Mesothelial cell of epicardium (in vitro differentiated cells): ENCODE measurements at places on chromosomes 13 and 19.

DNA sequence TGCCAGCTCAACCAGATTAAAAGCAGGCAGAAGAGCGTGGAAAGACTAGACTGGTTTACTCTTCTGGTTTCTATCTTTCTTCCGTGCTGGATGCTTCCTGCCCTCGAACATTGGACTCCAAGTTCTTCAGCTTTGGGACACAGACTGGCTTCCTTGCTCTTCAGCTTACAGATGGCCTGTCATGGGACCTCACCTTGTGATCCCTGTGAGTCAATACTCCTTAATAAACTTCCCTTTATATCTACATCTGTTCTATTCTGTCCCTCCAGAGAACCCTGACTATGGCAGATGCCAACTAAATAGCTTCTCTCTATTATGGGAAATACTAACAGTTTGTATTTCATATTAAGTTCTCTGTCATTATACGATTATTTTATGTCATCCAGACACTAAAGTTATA, 609.1 kb downstream of the LMO7 start:
- H3K27me3 ChIP-seq: peaks cover 4% of the 10 kb centered on the region
- DNase-seq: no peak
- no peaks in the 10 kb centered on the region for H3K4me1 ChIP-seq
- no peak overlapping the region for H3K27ac ChIP-seq
- no peak overlapping the region for H3K4me3 ChIP-seq
- H3K36me3 ChIP-seq: no peaks in the 10 kb centered on the region

DNA sequence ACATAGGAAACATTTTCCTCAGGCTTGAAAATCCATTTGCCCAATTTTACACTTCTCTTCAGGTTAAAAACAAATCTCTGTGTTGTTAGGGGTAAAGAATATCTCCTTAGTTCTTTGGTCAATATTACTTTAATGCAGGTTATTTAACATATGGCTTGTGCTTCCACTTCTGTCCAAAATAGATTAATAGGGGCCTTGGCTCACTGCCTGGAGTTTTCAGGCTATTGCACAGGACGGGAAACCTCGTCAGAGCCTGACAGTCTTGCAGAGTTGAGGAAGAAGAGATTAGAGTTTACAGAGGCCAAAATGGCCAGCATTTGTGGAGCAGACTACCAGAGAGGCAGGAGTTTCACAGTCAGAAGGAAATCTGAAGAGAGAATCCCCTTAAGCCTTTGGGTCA, 863.9 kb upstream of the GPC6 start:
- H3K27ac ChIP-seq: peak overlapping the region; percentile 91
- H3K36me3 ChIP-seq: peaks cover 18% of the 10 kb centered on the region
- peak overlapping the region; percentile 24 for H3K4me3 ChIP-seq
- peaks cover 25% of the 10 kb centered on the region for H3K4me1 ChIP-seq
- H3K27me3 ChIP-seq: no peaks in the 10 kb centered on the region

DNA sequence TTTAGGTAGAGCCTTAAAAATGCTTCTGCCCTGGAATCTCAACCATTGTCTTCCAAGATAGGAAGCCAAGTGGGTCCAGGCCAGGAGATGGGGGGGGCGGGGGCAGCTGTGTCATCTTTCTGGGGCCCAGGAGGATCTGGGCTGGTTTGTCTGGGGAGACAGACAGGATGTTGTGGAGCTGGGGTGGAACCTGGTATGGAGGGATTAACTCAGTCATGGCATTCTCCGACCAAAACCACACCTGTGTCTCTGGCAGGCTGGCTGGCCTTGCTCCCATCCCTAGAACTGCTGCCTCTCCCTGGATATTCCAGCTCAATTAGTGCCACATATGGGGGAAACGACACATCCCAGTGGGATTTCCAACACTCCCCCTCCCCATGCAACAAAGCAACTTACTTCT, 2.7 kb upstream of the MAP2K7 start:
- H3K36me3 ChIP-seq: peaks cover 3% of the 10 kb centered on the region
- H3K4me1 ChIP-seq: peaks cover 20% of the 10 kb centered on the region
- H3K4me3 ChIP-seq: no peak overlapping the region
- H3K27ac ChIP-seq: no peak overlapping the region
- no peak for DNase-seq

DNA sequence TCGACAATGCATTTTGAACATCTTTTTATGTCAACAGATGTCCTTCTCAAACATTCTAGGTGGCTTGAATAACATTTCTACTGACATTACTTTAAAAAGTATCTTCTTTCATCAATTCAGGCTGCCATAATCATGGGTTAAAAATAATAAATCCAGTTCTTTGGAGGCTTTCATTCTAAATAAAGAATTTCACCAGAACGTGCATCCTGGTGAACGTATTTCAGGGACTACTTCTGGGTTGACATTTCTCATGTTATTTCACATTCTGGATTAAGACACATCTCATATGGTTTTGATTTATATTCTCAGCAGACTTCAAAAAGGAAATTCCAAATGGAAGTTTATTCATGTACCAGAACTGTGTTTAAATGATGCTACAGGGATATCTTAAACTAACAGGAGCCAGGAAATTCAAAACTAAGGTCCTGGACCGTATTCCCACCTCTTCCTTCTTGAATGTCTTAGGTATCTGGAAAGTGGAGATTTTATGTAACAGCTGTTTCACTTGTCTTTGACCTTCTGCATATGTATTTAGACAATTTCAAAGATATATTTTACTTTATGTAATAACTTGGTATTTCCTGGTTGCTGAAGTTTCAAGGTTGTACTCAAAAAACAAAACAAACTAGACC, 107.2 kb downstream of the STARD13 start:
- no peak overlapping the region for H3K27ac ChIP-seq
- H3K4me1 ChIP-seq: peaks cover 23% of the 10 kb centered on the region
- no peaks in the 10 kb centered on the region for H3K36me3 ChIP-seq
- no peak for DNase-seq

DNA sequence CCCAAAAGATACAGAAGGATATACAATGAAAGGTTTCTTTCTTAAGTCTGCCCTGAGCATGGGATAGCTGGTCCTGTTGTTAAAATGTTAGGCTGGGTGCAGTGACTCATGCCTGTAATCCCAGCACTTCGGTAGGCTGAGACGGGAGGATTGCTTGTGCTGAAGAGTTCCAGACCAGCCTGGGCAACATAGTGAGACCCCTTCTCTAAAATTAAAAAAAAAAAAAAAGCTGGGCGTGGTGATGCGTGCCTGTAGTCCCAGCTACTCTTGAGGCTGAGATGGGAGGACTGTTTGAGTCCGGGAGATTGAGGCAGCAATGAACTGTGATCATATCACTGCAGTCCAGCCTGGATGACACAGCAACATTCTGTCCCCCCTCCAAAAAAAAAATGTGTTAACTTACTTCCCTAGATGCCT, 52.5 kb upstream of the SHKBP1 start:
- H3K4me1 ChIP-seq: no peaks in the 10 kb centered on the region
- H3K27me3 ChIP-seq: peaks cover 42% of the 10 kb centered on the region
- H3K36me3 ChIP-seq: no peaks in the 10 kb centered on the region

DNA sequence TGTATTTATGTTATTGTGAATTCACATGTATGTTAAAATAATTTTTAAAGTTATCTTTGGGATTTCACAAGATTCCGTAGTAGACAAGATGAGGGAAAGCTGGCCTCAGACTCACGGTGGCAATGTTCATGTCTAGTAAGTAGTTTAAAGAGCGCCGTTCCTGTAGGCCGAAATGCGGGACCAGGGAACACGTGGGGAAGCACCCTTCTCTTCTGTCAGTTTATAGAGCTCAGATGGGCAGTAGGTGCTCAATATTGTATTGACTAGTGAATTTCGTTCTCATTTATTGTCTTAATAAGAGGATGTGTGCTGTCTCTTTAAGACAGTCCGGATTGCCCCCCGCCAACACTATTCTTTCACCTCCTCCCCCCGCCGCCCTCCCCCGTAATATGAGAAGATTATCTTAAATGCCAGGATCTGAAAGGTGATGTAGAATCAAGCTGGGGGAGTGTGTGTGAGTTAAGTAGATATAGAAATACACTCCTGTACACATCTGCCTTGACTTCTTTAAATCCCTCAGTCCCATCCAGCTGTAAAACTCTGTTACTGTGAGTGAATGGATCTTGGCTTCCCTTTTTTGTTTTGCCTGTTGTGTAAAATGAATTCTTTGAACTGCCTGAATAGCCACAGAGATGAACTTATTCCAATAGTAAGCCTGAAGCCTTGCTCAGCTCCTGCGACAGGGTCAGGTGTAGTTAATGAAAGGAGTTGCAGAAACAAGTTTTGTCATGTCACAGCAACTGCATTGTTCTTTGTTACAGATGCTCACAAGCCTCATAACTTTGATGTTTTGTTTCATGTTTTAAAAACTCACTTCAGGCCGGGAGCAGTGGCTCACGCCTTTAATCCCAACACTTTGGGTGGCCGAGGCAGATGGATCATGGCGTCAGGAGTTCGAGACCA, 1.3 kb downstream of the LAMP1 start:
- peak overlapping the region; percentile 96 for H3K27ac ChIP-seq
- H3K4me3 ChIP-seq: peak overlapping the region; percentile 98
- peaks cover 2% of the 10 kb centered on the region for H3K36me3 ChIP-seq
- no peak for DNase-seq
- H3K4me1 ChIP-seq: peaks cover 19% of the 10 kb centered on the region

DNA sequence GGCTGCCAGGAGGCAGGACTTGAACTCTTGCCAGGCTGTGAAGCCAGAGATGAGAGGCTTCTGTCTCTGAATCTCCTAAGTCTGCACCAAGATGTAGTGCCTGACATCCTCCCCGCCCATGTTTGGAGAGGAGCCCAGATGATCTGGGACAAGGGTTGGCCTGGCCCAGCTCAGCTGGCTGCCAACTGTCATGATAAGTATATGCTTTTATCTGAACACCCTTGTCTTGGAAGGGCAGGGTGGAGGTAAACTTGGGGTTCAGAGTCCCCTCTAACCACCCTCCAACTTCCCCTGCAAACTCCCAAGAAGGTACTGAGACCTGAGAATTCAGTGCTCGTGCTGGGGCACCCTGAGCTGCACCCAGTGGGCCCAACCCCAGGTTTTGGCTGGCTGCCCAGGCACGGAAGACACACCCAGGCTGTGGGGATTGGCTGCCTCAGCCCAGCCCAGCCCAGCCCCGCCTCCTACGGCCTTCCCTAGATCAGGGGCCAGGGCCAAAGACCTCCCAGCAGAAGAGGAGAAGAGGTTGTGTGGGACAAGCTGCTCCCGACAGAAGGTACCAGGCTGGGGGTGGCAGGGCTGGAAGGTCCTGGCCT, at the start of gene CYP4F12:
CYP4F12 (plus strand) TSS at position 508 of the 596 bp plus-strand sequence. CDS start 443 bp downstream, outside the sequence.
- no peaks in the 10 kb centered on the region for H3K4me1 ChIP-seq
- DNase-seq: no peak
- no peak within 1 kb of the TSS for H3K27ac ChIP-seq
- H3K36me3 ChIP-seq: no peaks in the 10 kb centered on the region
- H3K4me3 ChIP-seq: no peak within 1 kb of the TSS

DNA sequence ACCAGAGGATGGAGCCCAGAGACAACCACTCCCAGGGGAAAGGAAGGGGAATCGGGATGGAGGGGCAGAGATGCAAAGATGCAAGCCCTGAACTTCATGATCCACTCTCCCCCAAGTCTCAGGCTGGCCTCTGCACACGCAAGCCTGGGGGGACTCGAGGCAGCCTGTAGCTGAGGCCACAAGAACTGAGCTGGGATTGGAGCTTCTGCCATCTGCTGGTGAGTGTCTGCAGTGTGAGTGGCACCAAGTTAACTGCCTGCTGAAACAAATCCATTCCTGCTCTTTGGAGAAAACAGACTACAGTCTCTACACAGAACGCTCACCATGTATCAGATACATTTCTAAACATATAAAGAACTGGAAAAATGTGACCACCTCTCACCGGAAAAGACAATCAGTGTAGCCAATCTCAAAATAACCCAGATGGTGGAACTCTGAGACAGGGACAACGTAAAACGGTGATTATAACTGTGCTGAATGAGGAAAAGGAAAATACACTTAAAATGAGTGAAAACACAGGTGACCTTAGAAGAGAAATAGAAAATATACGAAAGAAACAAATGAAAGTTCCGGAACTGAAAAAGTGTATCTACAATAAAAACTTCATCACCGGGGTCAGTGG, 62.1 kb downstream of the KLF2 start:
- H3K4me3 ChIP-seq: no peak overlapping the region
- no peak for DNase-seq
- H3K36me3 ChIP-seq: peaks cover 52% of the 10 kb centered on the region

GRCh38 chr19:49475995-49476880, 2.2 kb downstream of the FLT3LG start:
- DNase-seq: peak; percentile 51
- no peak overlapping the region for H3K27ac ChIP-seq
- H3K27me3 ChIP-seq: peaks cover 24% of the 10 kb centered on the region
- H3K4me1 ChIP-seq: peaks cover 4% of the 10 kb centered on the region
- H3K36me3 ChIP-seq: no peaks in the 10 kb centered on the region

GRCh38 chr13:78784014-78784750, 125.2 kb upstream of the OBI1 start:
- no peak overlapping the region for H3K27ac ChIP-seq
- peaks cover 11% of the 10 kb centered on the region for H3K4me1 ChIP-seq
- DNase-seq: no peak
- H3K4me3 ChIP-seq: no peak overlapping the region

DNA sequence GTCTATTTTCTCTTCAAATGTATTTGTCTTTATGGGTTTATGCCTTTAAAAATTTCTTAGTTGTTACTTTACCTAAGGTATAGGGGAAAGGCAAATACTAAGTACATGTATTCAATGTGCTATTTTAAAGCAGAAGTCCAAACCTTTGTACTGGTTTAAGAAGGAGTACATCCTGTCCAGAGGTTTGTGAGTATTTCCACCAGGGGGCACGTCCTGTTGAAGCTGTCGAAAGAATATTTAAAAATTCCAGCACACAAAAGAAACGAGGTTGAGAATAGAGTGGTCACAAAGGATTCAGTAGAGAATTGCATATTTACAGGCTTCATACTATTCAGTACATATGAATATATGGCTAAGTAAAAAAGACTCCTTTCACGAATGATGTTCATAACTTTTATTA, 59.8 kb downstream of the URI1 start:
- no peaks in the 10 kb centered on the region for H3K27me3 ChIP-seq
- peaks cover 53% of the 10 kb centered on the region for H3K36me3 ChIP-seq
- H3K27ac ChIP-seq: no peak overlapping the region
- peaks cover 34% of the 10 kb centered on the region for H3K4me1 ChIP-seq
- no peak for DNase-seq

DNA sequence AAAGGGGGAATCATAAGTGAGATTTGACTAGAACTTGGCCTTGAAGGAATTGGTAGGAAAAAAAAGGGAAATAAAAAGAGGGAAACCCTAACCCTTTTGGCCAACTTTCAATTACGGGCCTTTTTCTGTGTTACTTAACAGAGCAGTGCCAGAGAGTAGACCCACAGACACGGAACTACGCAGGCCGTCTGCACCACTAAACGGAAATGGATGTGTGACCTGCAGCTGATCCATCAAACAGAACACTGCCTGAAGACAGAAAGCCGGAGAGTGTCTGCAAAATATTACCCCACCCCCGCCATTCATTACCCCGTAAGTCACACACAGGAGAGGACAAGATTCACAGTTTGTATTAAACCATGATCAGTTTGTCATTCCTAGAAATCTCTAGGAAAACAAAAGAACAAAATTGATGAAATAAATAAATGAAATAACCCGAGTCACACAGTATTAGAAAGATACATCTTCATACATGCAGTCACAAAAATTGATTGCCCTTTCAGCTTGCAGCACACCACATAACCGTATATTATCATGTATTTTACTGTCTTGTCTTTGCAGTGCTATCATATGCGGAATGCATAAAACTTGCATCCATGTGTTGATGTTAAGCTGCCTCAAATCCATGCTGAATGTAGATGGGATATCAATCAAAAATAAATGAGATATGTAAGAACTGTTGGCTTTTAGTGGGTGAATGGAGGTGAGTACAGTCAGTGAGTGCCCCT, 424.7 kb downstream of the IRS2 start:
- H3K27me3 ChIP-seq: peaks cover 2% of the 10 kb centered on the region
- no peaks in the 10 kb centered on the region for H3K36me3 ChIP-seq
- H3K4me1 ChIP-seq: peaks cover 6% of the 10 kb centered on the region
- DNase-seq: no peak

- H3K27me3 ChIP-seq: no peaks in the 10 kb centered on the region
- no peaks in the 10 kb centered on the region for H3K36me3 ChIP-seq
- H3K27ac ChIP-seq: no peak overlapping the region
- H3K4me1 ChIP-seq: peaks cover 3% of the 10 kb centered on the region
Measured at GRCh38 chr13:113722921-113723320, 36.1 kb upstream of the TMEM255B start.
